ENCODE measurements at places on chromosomes 6 and 20.

- no peaks in the 10 kb centered on the region for H3K4me1 ChIP-seq
- no peak overlapping the region for H3K27ac ChIP-seq
- no peak overlapping the region for H3K4me3 ChIP-seq
- no peaks in the 10 kb centered on the region for H3K27me3 ChIP-seq
These were observed 29.7 kb downstream of the TAF8 start for GRCh38 chr6:42079941-42080464.

- peaks cover 10% of the 10 kb centered on the region for H3K4me1 ChIP-seq
- H3K27ac ChIP-seq = peak overlapping the region; percentile 52
- H3K4me3 ChIP-seq = no peak overlapping the region
- no peak for DNase-seq
- no peaks in the 10 kb centered on the region for H3K36me3 ChIP-seq
- no peaks in the 10 kb centered on the region for H3K27me3 ChIP-seq
These were observed 94.0 kb upstream of the NHSL1 start for GRCh38 chr6:138593124-138593877.

GRCh38 chr20:10651227-10651990 lies 22.4 kb downstream of the JAG1 start:
- peak; percentile 49 for DNase-seq
- H3K4me3 ChIP-seq = no peak overlapping the region
- peak overlapping the region; percentile 37 for H3K27ac ChIP-seq
- no peaks in the 10 kb centered on the region for H3K4me1 ChIP-seq
- no peaks in the 10 kb centered on the region for H3K27me3 ChIP-seq
- H3K36me3 ChIP-seq = no peaks in the 10 kb centered on the region

- no peak overlapping the region for H3K27ac ChIP-seq
- no peak overlapping the region for H3K4me3 ChIP-seq
- no peaks in the 10 kb centered on the region for H3K4me1 ChIP-seq
- no peaks in the 10 kb centered on the region for H3K27me3 ChIP-seq
- no peak for DNase-seq
These were observed 149.1 kb upstream of the TENT5A start for GRCh38 chr6:81901551-81901966.

DNA sequence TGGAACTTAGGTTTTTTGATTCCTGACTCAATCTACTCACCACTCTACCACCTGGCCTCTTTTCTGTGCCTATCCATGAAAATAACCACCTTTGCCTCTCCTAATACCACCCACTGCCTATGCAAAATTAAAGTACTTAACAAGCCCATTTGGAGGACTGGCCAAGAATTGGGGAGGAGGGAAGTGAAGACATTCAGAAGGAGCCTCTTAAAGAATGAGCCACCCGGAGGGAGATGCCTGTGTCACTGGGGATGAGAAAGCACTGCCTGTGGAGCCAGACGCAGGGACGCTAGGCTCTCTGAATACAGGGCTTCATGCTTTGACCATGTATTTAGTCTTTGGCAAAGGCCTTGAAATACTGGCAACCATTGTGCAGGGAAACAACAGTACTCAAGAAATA lies 40.0 kb upstream of the MRPS10 start:
- DNase-seq = no peak
- no peak overlapping the region for H3K4me3 ChIP-seq
- H3K27me3 ChIP-seq = no peaks in the 10 kb centered on the region
- H3K4me1 ChIP-seq = no peaks in the 10 kb centered on the region
- H3K27ac ChIP-seq = no peak overlapping the region

- no peaks in the 10 kb centered on the region for H3K27me3 ChIP-seq
- H3K36me3 ChIP-seq = no peaks in the 10 kb centered on the region
These were observed 149.5 kb upstream of the BMP5 start for GRCh38 chr6:56024931-56025330.

- no peaks in the 10 kb centered on the region for H3K36me3 ChIP-seq
- H3K27ac ChIP-seq = no peak overlapping the region
- no peak for DNase-seq
- H3K27me3 ChIP-seq = no peaks in the 10 kb centered on the region
- H3K4me3 ChIP-seq = no peak overlapping the region
These were observed 261.4 kb upstream of the PRDM1 start for GRCh38 chr6:105824732-105825131.

DNA sequence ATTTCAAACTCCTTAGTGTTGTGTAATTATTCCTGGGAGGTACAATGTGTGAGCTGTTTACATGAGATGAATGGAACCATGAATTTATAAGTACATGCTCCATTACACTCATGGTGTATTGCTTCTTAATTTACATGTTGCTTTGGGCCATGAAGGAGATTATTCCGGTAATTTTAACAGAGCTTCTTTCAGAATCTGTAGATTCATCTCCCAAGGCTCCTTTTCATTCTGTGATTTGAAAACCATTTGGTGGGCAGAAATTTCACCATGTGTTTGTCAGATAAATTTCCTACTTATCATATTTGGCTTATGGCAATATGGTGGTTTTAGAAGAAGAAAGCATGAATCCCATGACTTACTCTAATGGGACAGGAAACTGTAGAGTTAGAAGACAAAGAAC lies 421.6 kb upstream of the EYS start:
- H3K36me3 ChIP-seq = no peaks in the 10 kb centered on the region
- no peak overlapping the region for H3K27ac ChIP-seq
- no peak overlapping the region for H3K4me3 ChIP-seq
- DNase-seq = no peak
- no peaks in the 10 kb centered on the region for H3K27me3 ChIP-seq

GRCh38 chr20:17608701-17609497 lies 39.0 kb downstream of the DSTN start:
- H3K36me3 ChIP-seq = no peaks in the 10 kb centered on the region
- H3K4me3 ChIP-seq = no peak overlapping the region
- H3K27me3 ChIP-seq = no peaks in the 10 kb centered on the region
- no peak overlapping the region for H3K27ac ChIP-seq
- no peak for DNase-seq

DNA sequence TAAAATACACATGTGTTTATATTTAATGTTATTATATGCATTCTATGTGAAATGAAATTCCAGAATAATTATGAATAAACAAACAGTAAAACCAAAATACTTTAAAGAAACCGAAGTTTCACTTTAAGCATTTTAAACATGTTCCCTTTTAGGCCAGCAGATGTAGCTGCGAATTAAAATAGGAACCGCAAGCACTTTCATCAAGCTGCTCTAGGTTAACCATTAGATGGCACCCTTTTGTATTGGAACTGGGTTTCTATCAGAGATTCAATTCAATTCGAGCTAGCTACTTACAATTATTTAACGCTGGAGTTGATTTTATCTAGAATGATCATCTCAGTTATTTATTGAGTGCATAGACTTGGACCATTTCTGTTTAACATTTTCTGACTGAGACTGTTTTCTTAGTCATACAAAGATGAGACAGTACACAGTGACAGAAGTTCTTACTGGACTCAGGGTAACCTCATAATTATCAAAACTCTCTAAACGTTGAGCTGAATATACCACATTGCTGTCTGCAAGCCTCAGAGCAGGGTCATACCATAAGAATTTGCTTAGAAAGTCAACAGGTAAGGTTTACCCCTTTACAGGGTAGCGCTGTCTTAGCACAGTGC lies 8.5 kb downstream of the TMEM242 start:
- no peaks in the 10 kb centered on the region for H3K4me1 ChIP-seq
- DNase-seq = no peak
- H3K4me3 ChIP-seq = no peak overlapping the region
- H3K27ac ChIP-seq = no peak overlapping the region
- peaks cover 42% of the 10 kb centered on the region for H3K36me3 ChIP-seq
- H3K27me3 ChIP-seq = no peaks in the 10 kb centered on the region

GRCh38 chr6:10510592-10511367 lies 10.4 kb upstream of the GCNT2 start:
- H3K4me1 ChIP-seq = no peaks in the 10 kb centered on the region
- no peak overlapping the region for H3K4me3 ChIP-seq
- DNase-seq = no peak
- no peak overlapping the region for H3K27ac ChIP-seq
- no peaks in the 10 kb centered on the region for H3K27me3 ChIP-seq
- H3K36me3 ChIP-seq = no peaks in the 10 kb centered on the region

DNA sequence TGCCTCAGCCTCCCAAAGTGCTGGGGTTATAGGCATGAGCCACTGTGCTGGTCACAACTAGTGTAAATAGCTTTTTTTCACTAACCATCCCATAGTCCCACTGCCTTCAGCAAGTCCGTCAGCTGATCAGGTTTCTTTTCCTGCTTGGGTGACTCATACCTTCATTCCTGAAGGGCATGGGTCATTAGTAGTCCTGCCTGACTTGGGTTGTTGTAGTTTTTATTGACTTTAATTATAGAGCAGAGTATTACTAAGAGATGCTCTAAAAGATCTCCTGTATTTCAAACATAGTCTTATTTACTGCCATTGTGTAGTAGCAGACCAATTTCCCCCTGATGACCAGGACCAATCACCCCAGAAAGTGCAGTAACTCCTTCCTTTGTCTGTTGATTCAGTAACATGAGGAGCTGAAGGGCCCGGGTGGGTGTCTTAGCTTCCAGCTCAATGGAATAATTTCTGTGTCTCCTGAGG lies 25.8 kb downstream of the HLA-C start:
- no peak overlapping the region for H3K4me3 ChIP-seq
- no peaks in the 10 kb centered on the region for H3K36me3 ChIP-seq
- no peak for DNase-seq
- no peaks in the 10 kb centered on the region for H3K27me3 ChIP-seq

- peak overlapping the region; percentile 37 for H3K27ac ChIP-seq
- H3K36me3 ChIP-seq = no peaks in the 10 kb centered on the region
- H3K4me3 ChIP-seq = no peak overlapping the region
- no peaks in the 10 kb centered on the region for H3K27me3 ChIP-seq
- DNase-seq = no peak
- H3K4me1 ChIP-seq = peaks cover 5% of the 10 kb centered on the region
These were observed 51.9 kb upstream of the MARCKS start for GRCh38 chr6:113805173-113805790.

- no peak overlapping the region for H3K4me3 ChIP-seq
- no peaks in the 10 kb centered on the region for H3K36me3 ChIP-seq
- no peak for DNase-seq
- H3K4me1 ChIP-seq = no peaks in the 10 kb centered on the region
- H3K27me3 ChIP-seq = no peaks in the 10 kb centered on the region
- H3K27ac ChIP-seq = no peak overlapping the region
These were observed 139.9 kb downstream of the KCNQ5 start for GRCh38 chr6:72761761-72762160.

GRCh38 chr20:57879779-57880570 lies 170.2 kb upstream of the PMEPA1 start:
- no peaks in the 10 kb centered on the region for H3K4me1 ChIP-seq
- peak; percentile 19 for DNase-seq
- H3K4me3 ChIP-seq = no peak overlapping the region
- H3K27ac ChIP-seq = no peak overlapping the region
- H3K36me3 ChIP-seq = no peaks in the 10 kb centered on the region

DNA sequence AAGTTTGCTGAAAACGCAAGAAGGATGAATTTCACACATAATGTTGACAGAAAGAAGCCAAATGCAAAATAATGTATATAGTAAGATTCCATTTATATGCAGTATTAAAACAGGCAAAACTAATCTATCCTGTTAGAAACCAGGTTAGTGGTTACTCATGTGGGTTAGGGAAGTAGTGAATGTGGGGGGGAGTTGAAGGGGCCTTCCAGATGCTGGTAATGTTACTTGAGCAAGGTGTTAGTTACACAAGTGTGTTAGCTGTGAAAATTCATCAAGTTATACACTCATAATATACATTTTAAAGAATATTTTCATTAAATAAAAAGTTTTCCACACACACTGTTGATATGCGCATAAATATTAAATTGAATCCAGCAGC lies 29.8 kb downstream of the USP45 start:
- no peak overlapping the region for H3K27ac ChIP-seq
- DNase-seq = no peak
- no peaks in the 10 kb centered on the region for H3K4me1 ChIP-seq
- no peaks in the 10 kb centered on the region for H3K36me3 ChIP-seq
- no peak overlapping the region for H3K4me3 ChIP-seq

DNA sequence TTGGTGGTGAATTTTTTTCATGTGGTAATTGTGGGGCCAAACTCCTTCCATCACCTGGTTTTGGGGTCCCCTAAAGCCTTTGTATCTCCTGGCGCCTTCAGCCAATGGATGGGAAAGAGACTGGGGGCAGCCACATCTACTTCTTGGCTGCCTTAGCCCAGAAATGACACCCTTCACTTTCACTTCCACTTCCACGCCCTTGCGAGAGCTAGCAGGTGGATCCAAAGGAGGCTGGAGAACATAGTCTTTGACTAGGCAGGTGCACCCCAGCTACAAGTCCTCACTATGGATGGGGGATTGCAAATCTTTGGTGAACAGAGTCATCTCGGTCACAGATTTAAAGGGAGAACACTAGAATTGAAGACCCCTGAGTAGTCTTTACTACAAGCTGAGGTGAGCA lies 70.8 kb downstream of the NDUFAF5 start:
- no peak overlapping the region for H3K27ac ChIP-seq
- no peaks in the 10 kb centered on the region for H3K27me3 ChIP-seq
- no peaks in the 10 kb centered on the region for H3K36me3 ChIP-seq
- no peaks in the 10 kb centered on the region for H3K4me1 ChIP-seq
- no peak overlapping the region for H3K4me3 ChIP-seq

- H3K36me3 ChIP-seq = no peaks in the 10 kb centered on the region
- no peak for DNase-seq
- peaks cover 50% of the 10 kb centered on the region for H3K4me1 ChIP-seq
- H3K4me3 ChIP-seq = peak overlapping the region; percentile 77
These were observed 843 bp upstream of the HEY2 start for GRCh38 chr6:125748406-125749172.

- peaks cover 7% of the 10 kb centered on the region for H3K4me1 ChIP-seq
- DNase-seq = no peak
- no peaks in the 10 kb centered on the region for H3K27me3 ChIP-seq
- H3K4me3 ChIP-seq = no peak overlapping the region
- no peak overlapping the region for H3K27ac ChIP-seq
These were observed 5.8 kb upstream of the ZSCAN23 start for GRCh38 chr6:28449056-28449455.

DNA sequence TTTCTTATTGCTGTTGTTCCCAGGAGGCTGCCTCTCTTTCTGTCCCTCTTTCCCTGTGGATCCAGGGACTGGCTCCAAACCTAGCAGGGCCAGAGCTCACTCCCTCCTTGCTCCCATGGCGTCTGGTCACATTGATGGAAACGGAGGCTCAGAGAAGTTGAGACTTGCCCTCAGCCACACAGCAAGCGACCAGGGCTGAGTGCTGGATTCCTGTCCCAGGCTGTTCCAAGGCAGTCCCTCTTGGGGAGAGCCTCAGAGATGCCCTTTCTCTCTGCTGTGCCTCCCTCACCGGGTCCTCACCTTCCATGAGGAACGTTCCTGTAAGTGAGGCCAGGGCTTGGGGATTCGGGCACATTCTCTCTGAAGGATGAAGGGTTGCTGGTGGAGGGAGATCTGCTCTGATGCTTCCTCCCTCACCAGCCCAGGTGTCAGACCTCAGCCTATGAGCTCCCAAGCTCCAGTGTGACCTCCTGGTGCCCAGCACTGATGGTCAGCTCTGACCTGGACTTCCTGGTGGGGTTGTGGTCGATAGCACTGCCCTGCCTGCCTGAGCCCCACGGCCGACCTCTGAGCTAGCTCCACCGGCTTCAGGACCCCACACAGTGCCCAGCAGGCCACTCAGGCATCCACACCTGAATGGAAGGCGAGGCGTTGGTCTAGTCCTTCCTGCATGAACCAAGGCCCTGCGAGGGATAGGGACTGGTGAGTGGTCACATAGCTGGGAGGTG lies 26.8 kb downstream of the SUN5 start:
- DNase-seq = no peak
- no peaks in the 10 kb centered on the region for H3K36me3 ChIP-seq
- H3K4me3 ChIP-seq = no peak overlapping the region

- DNase-seq = no peak
- no peaks in the 10 kb centered on the region for H3K36me3 ChIP-seq
- no peak overlapping the region for H3K4me3 ChIP-seq
- no peaks in the 10 kb centered on the region for H3K27me3 ChIP-seq
- no peaks in the 10 kb centered on the region for H3K4me1 ChIP-seq
- no peak overlapping the region for H3K27ac ChIP-seq
These were observed 47.8 kb downstream of the NRN1 start for GRCh38 chr6:5958921-5959320.

Data from tibial nerve (tissue), 4 donors.